ENCODE measurements at places on chromosomes 6 and 20. TPM values are rescaled to one million over a fixed set of nuclear protein-coding genes. Genes with fewer than 3 reads are reported as not detected.

ECT2L gene
- not detected for polyA plus RNA-seq

ITPR3 gene
- polyA plus RNA-seq, result 75.3 TPM

GFRAL gene
- not detected for polyA plus RNA-seq

TFAP2D gene
- not detected for polyA plus RNA-seq

LGSN gene
- 0.12 TPM for polyA plus RNA-seq

NHLRC1 gene
- 1.2 TPM for polyA plus RNA-seq

SLCO4A1 gene
- polyA plus RNA-seq, result 3.6 TPM

CUL7 gene
- 3.0 TPM for polyA plus RNA-seq

GLP1R gene
- polyA plus RNA-seq, result 0.06 TPM

OXT gene
- polyA plus RNA-seq, result not detected

TBXT gene
- not detected for polyA plus RNA-seq

ZNF165 gene
- polyA plus RNA-seq, result 3.0 TPM

EDN3 gene
- polyA plus RNA-seq, result 28.8 TPM

MLN gene
- 0.48 TPM for polyA plus RNA-seq

NOL7 gene
- 73.9 TPM for polyA plus RNA-seq

Data from sigmoid colon (tissue), 7 donors.